ENCODE measurements at places on chromosomes 11 and 22.

DNA sequence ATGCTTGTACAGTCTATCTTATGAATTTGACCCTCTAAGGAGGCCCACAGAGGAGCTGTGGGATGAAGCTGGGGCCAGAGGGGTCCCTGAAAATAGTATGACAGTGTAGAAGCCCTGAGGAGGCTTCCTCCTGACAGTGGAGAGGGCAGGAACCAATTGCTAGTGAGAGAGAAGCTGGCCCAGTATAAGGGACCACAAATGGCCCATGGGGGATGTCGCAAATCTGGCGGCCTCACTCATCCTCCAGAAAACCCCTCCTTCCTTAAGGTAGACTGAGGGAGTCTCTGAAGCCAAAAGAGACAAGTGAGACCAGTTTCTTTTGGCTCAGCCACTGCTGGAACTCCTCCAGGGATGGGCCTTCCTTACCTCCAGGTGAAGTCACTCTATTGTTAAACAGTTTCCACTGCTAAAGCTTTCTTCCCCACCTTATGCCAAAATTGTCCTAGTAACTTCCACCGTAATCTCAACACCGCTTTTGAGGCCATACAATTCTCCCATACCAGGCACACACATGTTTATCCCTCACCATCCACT lies 17.8 kb upstream of the CASTOR1 start:
- DNase-seq: no peak

GRCh38 chr11:33507356-33507755 lies 193.3 kb downstream of the C11orf91 start:
- DNase-seq: no peak

DNA sequence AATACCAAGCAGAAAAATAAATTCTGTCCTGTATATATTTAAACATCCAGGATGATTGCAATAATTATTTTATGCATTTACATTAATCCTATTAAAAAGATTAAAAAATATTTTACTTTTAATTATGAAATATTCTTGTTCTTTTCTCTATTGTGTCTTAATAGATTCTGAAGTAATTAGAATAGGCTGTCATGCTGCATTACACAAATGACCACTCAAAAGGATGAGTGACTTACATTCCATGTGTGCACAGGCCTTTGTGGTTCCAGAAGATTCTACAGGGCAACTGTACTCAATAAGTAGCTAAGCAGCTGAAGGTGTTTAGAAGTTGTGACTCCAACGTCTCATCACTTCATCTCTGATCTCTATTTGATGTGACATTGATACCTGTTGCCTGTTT lies 745.9 kb upstream of the CCDC179 start:
- DNase-seq: no peak

DNA sequence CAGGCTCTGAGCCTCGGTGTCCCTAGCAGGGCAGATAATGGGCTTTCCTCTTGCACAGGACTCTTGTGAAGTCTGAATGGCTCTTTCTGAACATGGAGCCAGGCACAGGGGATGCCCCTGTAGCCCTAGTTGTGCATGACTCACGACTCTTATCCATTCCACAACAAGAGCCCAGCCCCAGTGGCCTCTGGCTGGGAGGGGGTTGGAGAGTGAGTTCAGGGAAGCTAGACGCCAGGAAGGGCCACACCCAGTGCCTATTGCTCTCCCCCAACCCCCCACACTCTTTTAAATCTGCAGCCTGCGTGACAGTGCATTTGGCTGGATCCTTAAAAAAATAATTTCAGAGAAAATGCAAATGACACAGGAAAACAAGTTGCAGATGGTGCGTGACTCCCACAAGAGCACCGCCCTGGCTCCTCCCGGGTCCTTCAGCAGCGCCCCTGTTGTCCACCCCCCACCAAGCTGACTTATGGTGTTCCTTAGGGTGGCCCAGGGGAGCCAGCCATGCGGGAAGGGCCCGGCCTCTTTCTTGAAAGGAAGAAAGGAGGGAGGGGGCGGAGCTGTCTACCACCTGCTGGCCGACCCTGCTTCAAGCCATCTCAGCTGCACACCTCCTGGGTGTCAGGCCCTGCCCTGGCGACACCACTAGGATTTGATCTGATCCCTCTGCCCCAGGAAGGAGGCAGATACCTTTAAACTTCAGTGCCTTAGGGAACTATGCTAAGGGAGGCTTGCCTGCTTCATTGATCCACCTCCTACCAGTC lies 74.7 kb downstream of the MN1 start:
- DNase-seq: no peak

DNA sequence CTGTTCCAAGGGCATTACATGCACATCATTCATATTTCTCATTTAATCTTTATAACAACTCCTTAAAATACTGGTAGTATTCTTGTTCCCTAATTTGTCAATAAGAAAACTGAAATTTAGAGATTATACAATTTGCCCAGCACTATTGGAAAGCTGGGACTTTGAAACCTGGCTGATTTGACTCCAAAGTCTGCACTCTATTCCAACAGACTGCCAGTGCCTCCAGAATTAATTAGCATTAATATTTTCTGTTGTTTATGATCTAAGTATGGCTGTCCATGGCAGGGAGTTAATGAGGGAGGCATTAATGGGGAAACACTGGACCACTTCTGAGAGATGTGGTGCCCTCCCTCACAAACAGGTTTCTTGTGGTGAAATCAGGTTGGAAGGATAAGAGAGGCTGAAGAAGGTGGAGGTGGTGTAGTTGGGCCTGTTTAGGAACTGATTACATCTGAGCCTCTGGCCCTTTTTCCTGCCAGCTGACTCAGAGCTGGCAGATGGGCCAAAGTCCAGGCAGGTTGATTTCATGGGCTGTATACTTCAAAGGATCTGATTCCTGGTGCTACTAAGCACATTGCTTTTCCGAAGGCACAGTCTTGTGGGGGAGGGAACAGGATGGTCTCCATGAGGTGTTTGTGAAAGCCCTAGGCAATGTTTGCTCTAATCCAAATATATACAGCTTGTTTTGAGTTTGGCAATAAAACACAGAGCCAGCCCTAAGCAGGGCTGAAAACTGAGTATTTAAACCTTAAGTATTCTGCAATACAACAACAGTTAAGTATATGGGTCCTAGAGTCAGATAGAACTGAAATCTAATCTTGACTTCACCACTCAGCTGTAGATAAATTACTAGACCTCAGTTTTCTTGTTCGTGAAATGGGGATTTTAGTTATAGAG lies 21.0 kb upstream of the RAB30 start:
- no peak for DNase-seq

- DNase-seq: no peak
Observed at GRCh38 chr11:114399490-114400215, 658 bp downstream of the C11orf71 start.

- DNase-seq: peak; percentile 39
Observed at GRCh38 chr22:50252082-50253045, 1.3 kb upstream of the HDAC10 start.

Data from stimulated activated CD8-positive, alpha-beta memory T cell treated with anti-CD3 and anti-CD28 coated beads, Interleukin-7, amount 100 ng/mL, for 1 hour (primary cell).